Stimulated activated CD4-positive, alpha-beta T cell treated with anti-CD3 and anti-CD28 coated beads, TNF-alpha, amount 100 ng/mL, for 1 hour (primary cell): ENCODE measurements at places on chromosomes 12 and 14.

- no peak for DNase-seq
Observed at GRCh38 chr12:42776396-42776795, 186.8 kb upstream of the PRICKLE1 start.

GRCh38 chr12:132437252-132437932 lies 52.6 kb upstream of the FBRSL1 start:
- DNase-seq, result no peak

DNA sequence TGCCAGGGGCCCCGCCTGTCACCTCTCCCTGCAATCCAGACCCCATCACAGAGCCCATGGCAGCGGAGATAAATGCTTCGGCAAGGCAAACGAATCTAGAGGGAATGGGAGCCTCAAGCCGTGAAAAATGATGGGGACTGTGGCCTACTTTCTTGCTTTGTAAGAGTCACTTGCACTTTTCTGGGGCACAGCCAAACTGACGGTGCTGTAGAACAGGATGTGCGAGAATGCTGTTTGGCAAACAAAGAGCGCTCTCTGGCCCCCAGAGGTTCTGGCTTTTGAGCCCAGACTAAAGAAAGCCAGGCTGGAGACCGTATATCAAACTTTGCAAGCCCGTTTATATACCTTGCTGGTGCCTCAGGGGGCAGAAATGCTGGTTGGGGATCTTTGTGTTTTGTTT lies 108.7 kb downstream of the CACNA1C start:
- no peak for DNase-seq

- DNase-seq, result no peak
Observed at GRCh38 chr12:124506145-124506831, 61.1 kb downstream of the NCOR2 start.
